ENCODE measurements at places on chromosomes 12 and 14.

DNA sequence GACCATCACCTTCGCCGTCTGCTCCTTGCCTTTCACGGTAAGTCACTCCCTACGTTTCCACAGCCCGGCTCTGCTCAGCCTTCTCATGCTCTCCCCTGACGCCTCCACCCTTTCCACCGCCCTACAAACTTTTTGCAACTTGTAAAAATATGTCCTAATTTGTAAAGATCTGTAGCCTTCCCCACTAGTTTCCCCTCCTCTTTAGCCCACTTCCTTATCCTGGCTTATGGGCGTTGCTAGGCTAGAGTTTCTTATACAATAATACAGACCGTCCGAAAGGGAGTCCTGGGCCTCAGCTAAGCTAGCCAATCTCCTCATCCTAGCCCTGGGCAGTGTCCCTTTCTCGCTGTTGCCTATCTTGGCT, 1.2 kb downstream of the PTGER2 start:
- no peaks in the 10 kb centered on the region for H3K36me3 ChIP-seq
- peaks cover 37% of the 10 kb centered on the region for H3K4me1 ChIP-seq
- peaks cover 7% of the 10 kb centered on the region for H3K27me3 ChIP-seq
- peak overlapping the region; percentile 81 for H3K4me3 ChIP-seq

GRCh38 chr14:93700928-93701327, 87.4 kb downstream of the PRIMA1 start:
- no peaks in the 10 kb centered on the region for H3K4me1 ChIP-seq
- no peak overlapping the region for H3K27ac ChIP-seq
- peaks cover 17% of the 10 kb centered on the region for H3K27me3 ChIP-seq
- no peak overlapping the region for H3K4me3 ChIP-seq

DNA sequence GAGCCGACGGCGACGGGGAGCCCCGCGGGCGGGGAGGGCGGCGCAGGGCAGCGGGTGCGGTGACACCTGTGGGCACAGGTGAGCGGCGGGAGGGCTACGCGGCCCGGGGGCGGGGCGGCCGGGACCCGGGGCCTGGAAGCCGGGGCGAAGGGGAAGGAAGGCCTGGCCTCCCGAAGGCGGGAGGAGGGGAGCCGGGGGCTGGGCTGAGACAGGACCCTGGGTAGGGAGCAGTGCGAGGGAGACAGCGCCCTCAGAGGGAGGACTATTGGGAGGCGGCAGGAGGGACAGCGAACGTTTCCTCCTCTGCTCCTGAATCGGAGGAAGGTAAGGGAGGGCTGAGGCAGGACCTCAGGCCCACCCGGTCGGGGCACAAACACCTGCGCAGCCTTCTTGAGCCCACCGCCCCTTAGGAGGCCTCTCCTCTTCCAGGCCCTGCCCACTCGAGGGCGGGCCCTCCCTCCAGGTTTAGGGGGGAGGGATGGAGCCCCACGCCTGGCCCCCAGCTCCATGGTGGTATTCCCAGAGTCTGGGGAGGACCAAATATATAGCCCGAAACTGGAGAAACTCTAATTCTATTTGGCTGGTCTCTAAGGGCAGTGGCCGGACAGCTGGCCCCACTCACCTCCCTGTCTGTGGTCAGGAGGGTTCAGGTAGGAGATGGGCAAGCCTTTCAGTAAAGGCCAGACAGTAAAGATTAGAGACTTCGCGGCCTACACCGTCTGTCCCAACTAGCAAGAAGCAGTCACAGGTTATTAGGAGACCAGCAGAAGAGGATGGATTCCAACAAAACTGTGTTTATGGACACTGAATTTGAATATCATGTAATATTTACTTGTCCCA, 509 bp downstream of the PLEKHG6 start:
- H3K27ac ChIP-seq = no peak overlapping the region
- no peak for DNase-seq
- no peaks in the 10 kb centered on the region for H3K36me3 ChIP-seq
- H3K4me1 ChIP-seq = peaks cover 11% of the 10 kb centered on the region
- H3K4me3 ChIP-seq = peak overlapping the region; percentile 20

DNA sequence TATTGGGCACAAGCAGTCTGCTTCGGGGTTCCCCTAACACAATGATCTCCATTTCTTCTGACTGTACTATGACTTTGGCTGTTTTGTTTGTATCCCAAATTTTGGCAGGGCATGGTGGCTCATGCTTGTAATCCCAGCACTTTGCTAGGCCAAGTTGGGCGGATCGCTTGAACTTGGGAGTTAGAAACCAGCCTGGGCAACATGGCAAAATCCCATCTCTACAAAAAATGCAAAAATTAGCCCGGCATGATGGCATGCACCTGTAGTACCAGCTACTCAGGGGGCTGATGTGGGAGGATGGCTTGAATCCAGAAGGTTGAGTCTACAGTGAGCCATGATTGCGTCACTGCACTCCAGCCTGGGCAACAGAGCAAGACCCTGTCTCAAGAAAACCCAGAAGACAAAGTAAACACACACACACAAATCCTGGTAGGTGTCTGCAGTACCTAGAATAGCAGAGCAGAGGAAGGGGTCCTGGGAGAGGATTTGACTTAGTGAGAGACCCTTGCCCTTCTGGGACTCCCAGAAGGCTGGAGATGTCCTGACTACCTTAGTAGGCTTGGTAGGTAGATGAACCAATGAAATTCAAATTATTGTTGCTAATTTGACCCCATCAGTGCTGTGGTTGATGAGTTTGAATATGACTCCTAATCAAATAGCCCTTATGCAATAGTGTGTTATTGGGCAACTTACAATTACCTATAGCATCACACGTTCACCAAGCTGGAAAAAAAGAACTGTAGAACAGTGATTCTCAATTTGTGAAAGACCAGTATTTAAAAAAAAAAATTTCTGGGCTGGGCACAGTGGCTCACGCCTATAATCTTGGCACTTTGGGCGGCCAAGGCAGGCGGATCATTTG, 6.8 kb upstream of the AEBP2 start:
- H3K4me3 ChIP-seq = no peak overlapping the region
- H3K36me3 ChIP-seq = no peaks in the 10 kb centered on the region
- H3K27me3 ChIP-seq = no peaks in the 10 kb centered on the region
- no peak overlapping the region for H3K27ac ChIP-seq

DNA sequence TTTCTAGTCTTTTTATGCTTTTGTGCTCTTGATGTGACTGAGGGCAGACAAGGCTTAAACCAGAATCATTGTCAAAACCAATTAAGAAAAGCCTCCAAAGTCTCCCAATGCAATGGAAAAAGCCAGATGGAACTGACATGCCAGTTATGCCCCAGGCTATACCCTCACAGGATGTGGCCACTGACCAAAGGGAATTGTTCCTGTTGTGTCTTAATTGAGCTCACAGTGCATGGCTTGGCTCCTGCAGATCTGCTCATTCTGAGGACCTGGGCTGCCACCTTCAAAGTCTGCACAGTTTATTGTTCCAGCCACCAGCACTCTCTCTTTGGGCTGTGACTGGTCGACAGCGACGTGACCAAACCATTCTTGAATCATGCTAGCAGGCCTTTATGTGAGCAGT, 17.1 kb upstream of the BICD1 start:
- no peak for DNase-seq
- H3K36me3 ChIP-seq = no peaks in the 10 kb centered on the region
- H3K4me1 ChIP-seq = no peaks in the 10 kb centered on the region
- H3K27me3 ChIP-seq = no peaks in the 10 kb centered on the region
- H3K27ac ChIP-seq = no peak overlapping the region

- H3K27me3 ChIP-seq = no peaks in the 10 kb centered on the region
- H3K36me3 ChIP-seq = no peaks in the 10 kb centered on the region
- H3K4me1 ChIP-seq = no peaks in the 10 kb centered on the region
- H3K27ac ChIP-seq = no peak overlapping the region
These were observed 312.8 kb upstream of the SLC16A7 start for GRCh38 chr12:59282999-59283398.

GRCh38 chr14:77303417-77304156, 17.1 kb downstream of the POMT2 start:
- DNase-seq = no peak
- H3K27ac ChIP-seq = no peak overlapping the region
- H3K4me3 ChIP-seq = no peak overlapping the region
- peaks cover 4% of the 10 kb centered on the region for H3K36me3 ChIP-seq
- no peaks in the 10 kb centered on the region for H3K4me1 ChIP-seq
- no peaks in the 10 kb centered on the region for H3K27me3 ChIP-seq

DNA sequence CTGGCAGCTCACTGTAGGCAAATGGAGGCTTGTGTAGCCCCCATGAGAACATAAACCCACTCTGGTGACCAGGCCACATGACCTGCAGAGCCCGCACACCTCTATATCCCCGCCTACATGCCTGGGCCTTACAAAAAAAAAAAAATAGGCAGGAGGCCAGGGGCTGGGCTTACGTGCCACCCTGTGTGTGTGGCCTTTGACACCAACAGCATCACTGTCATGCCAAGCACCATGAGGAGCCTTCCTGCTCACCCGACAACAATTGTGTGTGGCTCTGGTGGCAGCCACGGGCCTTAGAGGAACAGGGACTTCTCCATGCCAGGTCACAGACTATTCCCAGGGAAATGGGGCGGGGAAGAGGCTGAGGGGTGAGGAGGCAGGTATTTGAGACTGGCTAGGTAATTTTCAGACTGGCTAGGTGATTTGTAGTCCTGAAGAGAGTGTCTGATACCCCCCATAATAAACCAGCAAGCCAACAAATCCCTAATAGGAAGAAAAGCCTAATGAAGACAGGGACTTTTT, 140.0 kb downstream of the DPF3 start:
- H3K27ac ChIP-seq = no peak overlapping the region
- no peak overlapping the region for H3K4me3 ChIP-seq
- no peaks in the 10 kb centered on the region for H3K36me3 ChIP-seq
- H3K4me1 ChIP-seq = no peaks in the 10 kb centered on the region

DNA sequence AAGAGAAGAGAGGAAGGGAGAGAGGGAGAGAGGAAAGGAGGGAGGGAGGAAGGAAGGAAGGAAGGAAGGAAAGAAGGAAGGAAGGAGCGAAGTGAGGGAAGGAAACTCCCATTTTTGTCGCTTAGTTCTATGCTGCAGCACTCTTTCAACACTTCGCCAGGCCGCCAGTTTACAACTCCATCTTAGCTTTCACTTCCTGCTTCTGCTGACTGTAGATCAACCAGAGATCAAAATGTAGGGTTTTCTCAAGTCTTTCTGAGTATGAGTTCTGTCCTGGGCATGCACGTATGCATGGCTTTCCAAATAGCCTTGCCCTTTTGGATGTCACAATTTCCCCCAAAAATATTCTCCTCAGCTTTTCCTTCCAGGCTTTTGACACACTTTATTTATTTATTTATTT, 723.4 kb downstream of the TRHDE start:
- H3K36me3 ChIP-seq = no peaks in the 10 kb centered on the region
- no peak overlapping the region for H3K4me3 ChIP-seq
- no peak overlapping the region for H3K27ac ChIP-seq
- H3K27me3 ChIP-seq = no peaks in the 10 kb centered on the region

GRCh38 chr12:51392556-51393237, 1.5 kb upstream of the GALNT6 start:
- no peaks in the 10 kb centered on the region for H3K27me3 ChIP-seq
- H3K4me3 ChIP-seq = peak overlapping the region; percentile 80
- no peaks in the 10 kb centered on the region for H3K36me3 ChIP-seq
- DNase-seq = no peak
- peak overlapping the region; percentile 19 for H3K27ac ChIP-seq

- H3K4me1 ChIP-seq = peaks cover 9% of the 10 kb centered on the region
- no peaks in the 10 kb centered on the region for H3K36me3 ChIP-seq
- no peak overlapping the region for H3K27ac ChIP-seq
- H3K27me3 ChIP-seq = no peaks in the 10 kb centered on the region
- no peak for DNase-seq
- H3K4me3 ChIP-seq = no peak overlapping the region
These were observed 22.9 kb downstream of the PACS2 start for GRCh38 chr14:105337433-105337832.

- DNase-seq = no peak
- no peaks in the 10 kb centered on the region for H3K4me1 ChIP-seq
- H3K36me3 ChIP-seq = peaks cover 14% of the 10 kb centered on the region
- H3K27me3 ChIP-seq = no peaks in the 10 kb centered on the region
- no peak overlapping the region for H3K4me3 ChIP-seq
- H3K27ac ChIP-seq = no peak overlapping the region
These were observed 146.9 kb downstream of the ESR2 start for GRCh38 chr14:64147126-64147790.

GRCh38 chr14:96706893-96707292, 90.3 kb upstream of the VRK1 start:
- no peaks in the 10 kb centered on the region for H3K4me1 ChIP-seq
- H3K27me3 ChIP-seq = peaks cover 36% of the 10 kb centered on the region

DNA sequence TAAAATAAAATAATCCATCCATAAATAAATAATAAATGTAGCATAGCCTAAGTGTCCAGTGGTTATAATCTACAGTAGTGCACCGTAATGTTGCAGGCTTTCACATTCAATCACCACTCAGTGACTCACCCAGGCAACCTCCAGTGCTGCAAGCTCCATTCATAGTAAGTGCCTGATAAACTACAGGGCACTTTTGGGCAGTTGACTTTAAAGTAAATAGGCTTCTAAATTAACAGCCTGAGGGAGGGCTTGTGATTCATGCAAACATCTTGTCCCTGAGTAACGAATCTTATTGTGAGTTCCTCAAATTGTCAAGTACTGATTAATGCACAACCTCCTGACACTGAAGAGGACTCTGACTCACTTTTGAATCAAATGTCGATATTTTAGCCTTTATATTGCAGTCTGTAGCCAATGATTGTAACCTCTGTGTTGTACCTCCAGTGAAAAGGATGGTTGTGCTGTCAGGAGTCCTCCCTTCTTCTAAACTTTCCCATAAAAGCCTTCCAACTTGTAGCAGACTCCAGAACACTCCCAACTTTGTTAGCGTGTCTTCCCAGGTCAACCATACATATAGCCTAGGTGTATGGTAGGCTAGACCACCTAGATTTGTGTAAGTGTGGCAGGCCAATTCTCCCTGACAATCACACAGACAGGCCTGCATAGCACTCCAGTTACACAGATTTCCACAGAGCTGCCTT, 55.0 kb upstream of the BICD1 start:
- no peak overlapping the region for H3K4me3 ChIP-seq
- H3K36me3 ChIP-seq = no peaks in the 10 kb centered on the region
- DNase-seq = no peak
- no peaks in the 10 kb centered on the region for H3K4me1 ChIP-seq
- no peak overlapping the region for H3K27ac ChIP-seq
- H3K27me3 ChIP-seq = no peaks in the 10 kb centered on the region

DNA sequence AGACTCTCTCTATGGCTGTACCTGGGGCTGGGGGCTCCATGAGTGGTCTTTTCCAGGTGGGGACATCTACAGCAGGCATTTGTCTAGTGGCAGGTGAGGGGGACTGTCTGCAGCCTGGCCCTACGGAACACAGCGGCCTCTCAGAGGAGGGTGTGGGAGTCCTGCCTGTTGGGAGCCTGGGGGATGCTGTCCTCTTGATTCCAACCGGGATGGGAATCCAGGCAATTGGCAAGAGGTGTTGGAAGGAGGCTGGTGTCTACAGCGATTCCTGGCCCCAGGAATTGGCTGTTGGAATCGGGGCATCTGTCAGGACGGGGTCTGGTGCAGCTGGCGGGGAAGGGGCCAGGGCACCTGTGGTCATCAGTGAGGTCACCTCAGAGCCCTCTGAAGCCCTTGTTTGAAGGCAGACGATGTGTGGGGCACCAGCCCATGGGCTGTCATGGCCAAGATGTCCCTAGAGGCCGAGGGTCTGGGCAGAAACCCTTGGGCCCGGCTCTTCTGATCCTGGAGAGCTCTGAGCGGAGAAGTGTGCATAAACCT, 386.3 kb downstream of the TMEM121 start:
- no peaks in the 10 kb centered on the region for H3K4me1 ChIP-seq
- H3K27ac ChIP-seq = no peak overlapping the region
- no peak overlapping the region for H3K4me3 ChIP-seq

Measured in T-cell (primary cell).